Natural killer cell treated with Interleukin-12 subunit alpha and Interleukin-12 subunit beta and Interleukin-15 and Interleukin-18, amount 100 ng/mL, for 72 hours (primary cell): ENCODE measurements at places on chromosomes 3 and 15. TPM values are rescaled to one million over a fixed set of nuclear protein-coding genes. Genes with fewer than 3 reads are reported as not detected.

The C3orf49 gene
- not detected for total RNA-seq

The CYP1A1 gene
- total RNA-seq: 4.6 TPM

The SLC30A4 gene
- 2.8 TPM for total RNA-seq

The LINGO1 gene
- not detected for total RNA-seq
